ENCODE measurements at places on chromosomes 2 and 18. TPM values are rescaled to one million over a fixed set of nuclear protein-coding genes. Genes with fewer than 3 reads are reported as not detected.

Gene SCYGR4
- not detected for total RNA-seq

Gene RUFY4
- not detected for total RNA-seq

Gene RAPGEF4
- 4.7 TPM for total RNA-seq

Gene EPG5
- 13.6 TPM for total RNA-seq

Gene TDRD15
- not detected for total RNA-seq

Gene NYAP2
- not detected for total RNA-seq
